Esophagus squamous epithelium (tissue), 5 donors: ENCODE measurements at places on chromosomes 13 and 19.

- DNase-seq: no peak
Observed at GRCh38 chr19:55119053-55119452, 1.6 kb upstream of the PPP1R12C start.

DNA sequence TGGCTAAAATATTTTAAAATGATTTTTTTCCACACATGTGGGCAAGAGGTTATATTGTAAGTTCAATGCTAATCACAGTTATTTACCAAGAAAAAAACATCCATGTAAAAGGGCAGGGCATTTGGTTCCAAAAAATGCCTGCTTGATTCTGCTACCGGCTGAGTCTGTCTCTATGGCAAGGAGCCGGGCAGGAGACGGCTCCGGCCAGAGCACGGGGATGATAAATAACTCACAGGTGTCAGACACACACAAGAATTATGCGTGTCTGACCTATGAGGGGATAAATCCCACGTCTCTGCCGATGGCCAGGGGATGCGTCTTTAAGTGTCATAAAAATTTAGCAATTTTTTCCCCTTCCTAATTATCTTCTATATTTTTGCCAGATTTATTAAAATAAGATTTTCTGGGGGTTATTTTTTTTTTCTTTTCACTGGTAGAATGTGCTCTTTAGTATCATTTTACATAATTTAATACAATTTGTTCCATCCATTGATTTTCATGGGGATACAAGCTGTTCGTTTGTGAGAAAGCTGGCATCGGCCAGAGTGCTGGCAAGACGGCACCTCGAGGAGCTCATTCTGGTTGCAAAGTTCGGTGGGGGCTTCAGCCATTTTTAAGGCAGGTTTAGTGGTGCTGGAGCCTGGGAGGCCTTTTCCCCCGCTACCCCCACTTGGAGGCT is 253.9 kb downstream of the ZNF536 start:
- no peak for DNase-seq

GRCh38 chr13:110625771-110626321 is 10.5 kb downstream of the NAXD start:
- no peak for DNase-seq

DNA sequence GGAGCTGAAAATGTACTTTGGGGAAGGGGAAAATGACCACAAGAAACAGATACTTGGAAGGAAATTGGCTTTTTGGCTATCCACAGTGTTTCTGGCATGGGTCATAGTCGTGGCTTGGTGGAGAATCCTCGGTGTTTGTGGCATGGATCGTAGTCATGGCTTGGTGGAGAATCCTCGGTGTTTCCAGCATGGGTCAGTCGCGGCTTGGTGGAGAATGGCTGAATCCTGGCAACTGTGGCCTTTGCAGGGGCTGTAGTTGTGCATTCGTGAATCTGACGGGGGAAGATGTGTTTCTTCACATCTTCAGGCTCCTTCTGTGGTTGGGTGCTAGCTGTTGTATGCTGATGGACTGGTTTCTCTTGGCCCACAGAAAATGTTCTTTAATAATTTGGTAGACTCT is 61.7 kb upstream of the MCF2L start:
- DNase-seq: no peak

DNA sequence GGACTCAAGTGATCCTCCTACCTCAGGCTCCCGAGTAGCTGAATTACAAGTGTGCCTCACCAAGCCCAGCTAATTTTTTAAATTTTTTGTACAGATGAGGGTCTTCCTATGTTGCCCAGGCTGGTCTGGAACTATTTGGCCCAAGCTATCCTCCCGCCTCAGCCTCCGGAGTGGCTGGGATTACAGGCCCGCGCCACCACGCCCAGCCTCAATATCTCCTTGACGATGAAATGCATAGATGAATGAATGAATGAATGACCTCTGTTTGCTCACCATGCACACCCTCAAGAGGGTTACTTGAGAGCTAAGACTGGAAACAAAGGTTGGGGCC is 14.9 kb upstream of the AP1M2 start:
- DNase-seq: no peak

- DNase-seq: no peak
Observed at GRCh38 chr19:33437821-33438671, 64.5 kb downstream of the CEBPG start.

- no peak for DNase-seq
Observed at GRCh38 chr13:30110301-30111070, 196.9 kb downstream of the KATNAL1 start.

GRCh38 chr19:52600639-52601024 is 30.5 kb downstream of the ZNF701 start:
- DNase-seq: no peak

DNA sequence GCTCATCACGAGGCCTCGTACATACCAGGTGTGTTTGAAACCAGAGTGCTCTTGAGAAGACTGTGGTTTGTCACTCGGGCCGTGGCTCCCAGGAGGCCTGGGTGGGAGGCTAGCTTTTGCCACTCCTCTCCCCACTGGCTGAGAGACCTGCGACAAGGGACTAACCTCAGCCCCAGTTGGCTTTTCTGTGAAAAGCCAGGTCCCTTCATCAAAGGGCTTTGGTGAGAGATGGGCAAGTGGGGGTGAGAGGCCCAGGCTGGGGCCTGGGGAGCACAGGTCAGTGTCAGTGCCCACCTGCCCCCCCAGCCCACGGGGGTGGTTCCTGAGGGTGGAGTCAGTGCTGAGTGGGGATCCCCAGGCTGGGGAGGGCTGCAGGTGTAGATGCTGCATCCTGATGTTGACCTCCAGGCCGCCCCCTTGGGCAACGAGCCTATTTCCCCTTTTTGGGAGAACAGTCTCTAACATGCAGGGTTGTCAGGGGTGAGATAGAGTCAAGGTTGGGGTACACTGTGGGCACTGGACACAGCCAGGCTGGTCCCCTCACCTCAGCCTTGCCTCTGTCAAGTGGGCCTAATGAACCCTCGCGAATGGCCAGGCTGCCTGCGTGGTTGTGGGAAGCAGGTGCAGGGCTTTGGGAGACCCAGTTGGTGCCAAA is 661 bp downstream of the KCNJ14 start:
- no peak for DNase-seq

- no peak for DNase-seq
Observed at GRCh38 chr13:105595471-105595870, 940.0 kb downstream of the EFNB2 start.

GRCh38 chr19:23311551-23311950 is 61.4 kb upstream of the ZNF724 start:
- DNase-seq: no peak

DNA sequence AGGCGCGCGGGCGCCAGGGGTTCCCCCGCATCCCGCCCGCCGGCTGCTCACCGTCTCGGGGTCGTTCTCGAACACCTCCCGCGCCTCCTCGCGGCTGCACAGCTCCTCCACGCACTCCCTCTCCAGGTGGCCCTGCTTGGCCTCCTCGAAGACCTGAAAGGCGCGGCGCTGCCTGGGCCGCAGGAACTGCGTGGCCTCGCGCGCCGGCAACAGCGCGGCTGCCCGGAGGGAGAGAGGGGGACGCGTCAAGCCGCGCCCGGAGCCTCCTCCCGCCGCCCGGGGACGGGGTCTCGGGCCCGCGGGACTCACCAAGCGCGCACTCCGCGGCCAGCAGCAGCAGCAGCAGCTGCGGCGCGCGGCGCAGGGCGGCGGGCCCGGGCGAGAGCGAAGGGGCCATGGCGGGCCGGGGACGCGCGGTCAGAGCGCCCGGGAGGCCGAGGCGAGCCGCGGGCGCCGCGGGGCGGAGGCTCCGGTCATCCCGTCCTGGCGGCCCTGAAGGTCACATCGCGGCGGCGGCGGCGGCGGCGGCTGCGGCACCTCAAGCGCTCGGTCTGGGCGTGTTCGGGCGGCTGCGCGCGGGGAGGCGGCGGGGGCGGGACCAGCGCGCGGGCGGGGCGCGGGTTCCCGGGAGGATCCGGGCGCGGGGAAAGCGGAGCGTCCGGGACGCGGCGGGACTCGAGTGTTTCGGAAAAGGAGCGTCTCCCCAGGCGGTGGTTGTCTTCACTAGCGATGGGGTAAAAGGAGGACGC is at the start of gene GAS6:
TSS of gene GAS6 (minus strand) at position 553 of the 749 bp plus-strand sequence. CDS start at position 397, 156 bp downstream.
- DNase-seq: no peak

- peak; percentile 47 for DNase-seq
Observed at GRCh38 chr19:41308450-41309179, 1.4 kb upstream of the CCDC97 start.

- no peak for DNase-seq
Observed at GRCh38 chr13:44003481-44003880, 123.8 kb downstream of the LACC1 start.

DNA sequence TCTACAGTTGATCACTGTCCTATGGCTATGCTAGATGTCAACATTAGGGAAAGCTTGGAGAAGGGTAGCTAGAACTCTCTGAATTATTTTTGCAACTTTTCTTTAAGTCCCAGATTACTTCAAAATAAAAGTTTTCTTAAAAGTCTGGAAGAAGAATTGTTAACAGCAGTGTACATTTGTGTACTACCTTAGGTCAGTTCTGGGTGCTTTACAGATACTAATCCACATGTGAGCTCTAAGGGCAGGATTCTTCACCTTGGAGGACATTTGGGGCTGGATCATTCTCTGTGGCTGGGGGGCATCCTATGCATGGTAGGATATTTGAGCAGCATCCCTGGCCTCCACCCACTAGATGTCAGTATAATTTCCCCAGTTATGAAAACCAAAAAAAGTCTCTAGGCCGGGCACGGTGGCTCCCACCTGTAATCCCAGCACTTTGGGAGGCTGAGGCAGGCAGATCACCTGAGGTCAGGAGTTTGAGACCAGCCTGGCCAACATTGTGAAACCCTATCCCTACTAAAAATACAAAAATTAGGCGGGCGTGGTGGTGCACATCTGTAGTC is 2.8 kb downstream of the BRME1 start:
- no peak for DNase-seq

DNA sequence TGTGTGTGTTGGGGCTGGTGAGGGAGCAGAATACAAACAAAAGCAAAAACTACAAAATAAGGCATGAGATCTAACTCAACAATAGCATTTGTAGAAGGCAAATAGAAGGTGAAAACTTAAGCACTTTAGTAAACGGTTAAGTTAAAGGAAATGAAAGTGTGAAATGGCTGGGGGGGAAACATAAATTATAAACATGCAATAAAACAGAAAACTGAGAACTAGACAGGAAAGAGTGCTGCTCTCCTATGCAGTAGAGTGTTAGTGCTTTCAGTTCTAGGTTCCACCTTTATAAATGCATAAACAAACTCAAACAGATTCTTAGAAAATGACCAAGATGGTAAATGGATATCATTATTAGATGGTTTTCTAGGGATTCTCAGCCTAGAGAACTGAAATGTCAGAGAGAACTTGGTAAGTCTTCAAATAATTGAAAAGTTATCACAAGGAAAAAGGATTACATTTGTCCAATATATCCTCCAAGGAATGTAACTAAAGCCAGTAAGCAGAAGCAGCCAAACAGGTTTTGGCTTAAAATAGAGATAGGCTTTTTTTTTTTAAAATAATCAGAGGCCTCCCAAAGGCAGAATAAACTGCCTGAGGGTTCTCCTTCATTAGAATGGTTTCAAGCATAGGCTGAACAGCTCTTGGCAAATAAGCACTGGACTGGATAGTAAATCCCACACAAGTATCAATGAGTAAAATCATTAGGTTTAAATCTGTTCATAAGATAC is 23.3 kb downstream of the RBM26 start:
- no peak for DNase-seq

DNA sequence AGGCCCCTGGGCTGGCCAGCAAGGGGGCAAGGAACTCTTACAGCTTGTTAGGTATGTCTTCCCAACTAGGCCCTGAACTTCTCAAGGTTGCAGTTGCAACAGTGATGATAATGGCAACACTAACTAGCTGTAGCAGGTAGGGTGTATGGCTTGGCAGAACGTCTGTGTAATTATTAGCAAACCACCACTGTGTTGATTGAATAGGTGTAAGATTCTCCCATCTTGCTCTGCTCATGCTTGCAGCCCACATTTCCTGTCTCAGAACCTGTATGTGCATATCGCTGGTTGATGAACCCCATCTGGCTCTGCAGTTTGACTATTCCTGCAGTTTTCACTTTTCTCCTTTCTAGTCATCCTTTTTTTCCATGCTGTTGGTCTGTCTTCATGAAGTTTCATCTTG is 178.8 kb downstream of the KATNAL1 start:
- DNase-seq: no peak

DNA sequence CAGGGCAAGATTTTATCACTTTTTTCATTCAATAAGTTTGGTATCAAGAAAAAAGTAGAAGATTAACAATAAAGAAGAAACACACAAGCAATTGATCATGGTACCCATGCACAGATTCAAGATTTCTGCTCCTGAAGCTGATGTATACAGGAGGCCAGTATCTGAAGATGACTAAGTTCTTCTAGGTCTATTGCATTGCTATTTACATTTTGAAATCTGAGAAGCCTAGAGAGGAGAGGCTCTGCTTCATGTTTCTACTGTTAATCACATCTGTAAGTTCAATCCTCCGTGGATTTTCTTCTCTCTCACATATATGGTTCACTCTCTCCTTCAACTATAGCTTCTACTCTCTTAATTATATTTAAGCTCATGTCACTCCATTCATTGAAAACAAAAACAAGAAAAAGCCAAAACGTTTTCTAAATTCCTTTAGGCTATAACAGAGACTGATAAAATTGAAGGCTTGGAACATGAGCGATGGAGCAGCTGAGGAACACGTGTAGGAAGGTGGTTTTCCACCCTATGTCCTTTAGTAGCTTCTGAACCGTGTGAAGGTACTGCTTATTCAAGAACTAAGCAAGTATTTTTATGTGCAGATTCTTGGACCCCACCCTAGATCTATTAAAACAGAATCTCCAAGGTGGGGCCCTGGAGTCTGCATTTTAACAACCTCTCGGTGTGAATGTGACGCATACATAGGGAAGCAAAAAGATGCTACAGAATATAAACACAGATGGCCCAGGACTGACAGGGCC is 198.2 kb downstream of the EFNB2 start:
- DNase-seq: no peak

DNA sequence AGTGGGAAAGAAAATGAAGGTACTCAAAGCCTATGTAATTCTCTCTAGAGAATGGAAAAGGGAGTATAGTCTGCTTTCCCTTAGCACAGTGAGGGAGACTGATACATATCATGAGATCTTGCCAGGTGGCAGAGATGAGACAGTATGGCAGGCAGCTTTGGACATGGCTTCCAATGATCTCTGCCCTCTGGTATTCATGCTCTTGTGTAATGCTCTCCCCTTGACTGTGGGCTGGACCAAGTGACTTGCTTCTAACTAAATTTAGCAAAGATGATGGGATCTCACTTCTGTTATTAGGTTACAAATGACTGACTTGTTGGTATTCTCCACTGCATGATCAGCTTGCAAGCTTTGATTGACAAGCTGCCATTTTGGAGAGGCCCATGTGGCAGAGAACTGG is 10.2 kb downstream of the ZNF132 start:
- DNase-seq: no peak

DNA sequence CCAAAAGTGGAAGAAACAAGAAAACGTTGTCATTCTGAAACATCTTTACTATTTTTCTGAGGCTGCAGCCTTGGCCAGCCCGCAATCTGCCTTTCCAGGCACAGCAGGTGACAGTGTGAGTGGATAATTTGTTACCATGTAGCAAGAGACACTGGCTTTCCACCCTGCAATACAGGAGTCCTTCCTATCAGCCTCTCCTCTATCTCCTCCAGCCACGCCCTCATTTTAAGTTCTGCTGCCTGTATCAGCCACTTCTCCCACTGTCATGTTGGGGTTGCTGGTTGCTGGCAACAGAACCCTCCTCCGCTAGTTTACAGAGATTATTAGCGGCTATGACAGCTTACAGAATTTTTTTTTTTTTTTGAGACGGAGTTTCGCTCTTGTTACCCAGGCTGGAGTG is 7.7 kb upstream of the LGALS7 start:
- no peak for DNase-seq
